ENCODE measurements at places on chromosomes 5 and 9.

GRCh38 chr5:43616535-43616934 is 13.6 kb downstream of the NNT start:
- no peak for DNase-seq

GRCh38 chr5:97628031-97628430 is 445.0 kb upstream of the RIOK2 start:
- DNase-seq, result no peak

GRCh38 chr9:33698267-33698666 is 97.1 kb upstream of the PRSS3 start:
- no peak for DNase-seq

- DNase-seq, result no peak
Observed at GRCh38 chr5:89885670-89886069, 523.9 kb downstream of the CETN3 start.

- no peak for DNase-seq
Observed at GRCh38 chr5:98144116-98144515, 629.3 kb upstream of the RGMB start.

DNA sequence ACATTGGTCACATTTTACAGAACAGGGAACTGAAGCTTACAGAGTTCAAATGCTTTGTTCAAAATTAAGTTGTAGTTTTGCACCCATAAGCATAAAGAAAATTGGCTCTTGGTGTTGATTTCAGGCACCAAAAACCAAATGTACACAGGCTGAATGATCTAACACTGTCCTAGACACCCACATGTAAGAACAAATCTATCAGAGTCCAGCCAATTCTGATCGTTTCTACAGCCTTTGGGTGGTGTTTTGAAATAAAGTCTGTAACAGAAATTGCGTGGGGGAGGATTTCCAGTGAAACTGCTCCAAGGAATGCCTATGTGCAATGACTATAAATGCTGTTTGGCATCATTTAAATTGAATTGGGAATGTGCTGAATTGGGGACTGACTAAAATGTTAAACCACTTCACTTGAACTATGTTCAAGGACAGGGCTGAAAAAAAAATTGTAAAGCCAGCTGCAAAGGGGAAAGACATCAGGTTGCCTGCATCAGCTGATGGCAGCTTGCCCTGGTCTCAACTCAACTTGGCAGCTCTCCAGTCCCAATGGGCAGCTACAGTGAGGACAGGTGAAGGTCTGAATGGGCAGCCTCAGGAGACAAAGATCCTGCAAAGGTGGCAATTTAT is 92.2 kb upstream of the TRPC7 start:
- DNase-seq, result no peak
